ENCODE measurements at places on chromosomes 6 and 20. TPM values are rescaled to one million over a fixed set of nuclear protein-coding genes. Genes with fewer than 3 reads are reported as not detected.
A peak's percentile ranks its signal among the peaks of the same experiment; 100 is the strongest.

The PXDC1 gene
- total RNA-seq: 22.5 TPM

- H3K4me3 ChIP-seq: no peak overlapping the region
- H3K27me3 ChIP-seq: no peaks in the 10 kb centered on the region
- no peaks in the 10 kb centered on the region for H3K36me3 ChIP-seq
- H3K27ac ChIP-seq: no peak overlapping the region
- H3K4me1 ChIP-seq: no peaks in the 10 kb centered on the region
- DNase-seq: no peak
Measured at GRCh38 chr6:100678027-100678426, 203.1 kb downstream of the ASCC3 start.

The TREML2 gene
- total RNA-seq: 0.20 TPM

- no peak overlapping the region for H3K27ac ChIP-seq
- H3K4me3 ChIP-seq: no peak overlapping the region
- peaks cover 1% of the 10 kb centered on the region for H3K4me1 ChIP-seq
- no peak for DNase-seq
- H3K36me3 ChIP-seq: peaks cover 6% of the 10 kb centered on the region
Measured at GRCh38 chr20:58303547-58303946, 6.0 kb upstream of the RAB22A start.

- H3K27ac ChIP-seq: peak overlapping the region; percentile 48
- H3K27me3 ChIP-seq: no peaks in the 10 kb centered on the region
- no peak overlapping the region for H3K4me3 ChIP-seq
Measured at GRCh38 chr20:23133560-23133998, 47.5 kb upstream of the CD93 start.

- H3K27me3 ChIP-seq: no peaks in the 10 kb centered on the region
- H3K36me3 ChIP-seq: no peaks in the 10 kb centered on the region
- no peak overlapping the region for H3K27ac ChIP-seq
- no peak for DNase-seq
- H3K4me1 ChIP-seq: no peaks in the 10 kb centered on the region
Measured at GRCh38 chr20:60986506-60987156, 265.4 kb upstream of the CDH4 start.

The MMS22L gene
- 1.3 TPM for total RNA-seq

- DNase-seq: peak; percentile 93
- H3K36me3 ChIP-seq: no peaks in the 10 kb centered on the region
- peak overlapping the region; percentile 91 for H3K27ac ChIP-seq
- H3K4me3 ChIP-seq: no peak overlapping the region
- no peaks in the 10 kb centered on the region for H3K27me3 ChIP-seq
Measured at GRCh38 chr6:33589731-33590530, 9.9 kb upstream of the BAK1 start.

The COL11A2 gene
- 1.3 TPM for total RNA-seq

GRCh38 chr20:36591854-36592641 lies 13.5 kb upstream of the RAB5IF start:
- H3K27me3 ChIP-seq: no peaks in the 10 kb centered on the region
- no peak overlapping the region for H3K4me3 ChIP-seq
- no peak for DNase-seq
- H3K27ac ChIP-seq: no peak overlapping the region
- no peaks in the 10 kb centered on the region for H3K4me1 ChIP-seq

DNA sequence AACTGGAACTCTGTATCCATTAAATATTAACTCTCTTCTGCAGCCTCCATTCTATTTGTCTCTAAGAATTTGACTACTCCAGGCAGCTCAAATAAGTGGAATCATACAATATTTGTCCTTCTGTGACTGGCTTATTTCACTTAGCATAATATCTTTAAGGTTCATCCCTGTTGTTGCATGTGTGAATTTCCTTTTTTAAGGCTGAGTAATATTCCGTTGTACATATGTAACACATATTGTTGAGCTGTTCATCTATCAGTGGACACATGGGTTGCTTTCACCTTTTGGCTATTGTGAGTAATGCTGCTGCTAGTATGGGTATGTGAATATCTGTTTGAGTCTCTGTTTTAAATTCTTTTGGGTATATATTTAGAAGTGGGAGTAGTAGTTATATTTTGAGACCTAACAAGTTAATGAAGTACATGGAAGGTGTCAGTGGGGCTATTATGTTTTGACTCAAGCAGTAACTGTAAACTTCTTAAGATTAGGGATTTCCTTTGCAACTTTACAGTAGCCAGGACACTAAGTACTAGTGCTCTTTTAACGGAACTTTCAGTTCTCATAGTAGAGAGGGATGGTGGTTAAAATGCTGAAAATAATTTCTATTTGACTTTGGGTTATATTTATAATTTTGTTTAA lies 29.7 kb upstream of the TMEM217 start:
- DNase-seq: no peak
- peaks cover 85% of the 10 kb centered on the region for H3K36me3 ChIP-seq
- no peaks in the 10 kb centered on the region for H3K27me3 ChIP-seq
- peaks cover 26% of the 10 kb centered on the region for H3K4me1 ChIP-seq
- no peak overlapping the region for H3K27ac ChIP-seq

DNA sequence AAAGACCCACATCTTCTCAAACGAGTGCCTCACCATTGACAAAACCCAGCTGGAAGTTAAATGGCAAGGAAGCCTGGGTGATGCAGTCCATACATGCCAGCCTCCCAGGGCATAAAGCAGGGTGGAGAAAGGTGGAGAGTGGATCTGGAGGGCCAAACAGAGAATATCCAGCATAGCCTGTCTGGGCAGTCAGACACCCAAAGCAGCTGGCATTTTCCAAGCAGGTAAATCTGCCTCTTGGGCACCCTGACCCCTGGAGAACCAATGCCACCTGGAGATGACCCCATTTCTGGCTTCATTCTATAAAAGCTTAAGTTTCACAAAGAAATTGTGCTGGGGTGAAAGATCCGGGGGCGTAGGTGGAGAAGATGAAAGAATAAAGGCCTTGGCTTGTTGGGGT lies 5.1 kb upstream of the SRPK1 start:
- H3K4me3 ChIP-seq: no peak overlapping the region
- H3K4me1 ChIP-seq: peaks cover 9% of the 10 kb centered on the region
- no peaks in the 10 kb centered on the region for H3K27me3 ChIP-seq
- no peak for DNase-seq

GRCh38 chr20:35093267-35093884 lies 769 bp upstream of the TRPC4AP start:
- H3K27ac ChIP-seq: peak overlapping the region; percentile 96
- H3K36me3 ChIP-seq: peaks cover 8% of the 10 kb centered on the region
- no peak for DNase-seq
- no peaks in the 10 kb centered on the region for H3K27me3 ChIP-seq
- peaks cover 32% of the 10 kb centered on the region for H3K4me1 ChIP-seq

DNA sequence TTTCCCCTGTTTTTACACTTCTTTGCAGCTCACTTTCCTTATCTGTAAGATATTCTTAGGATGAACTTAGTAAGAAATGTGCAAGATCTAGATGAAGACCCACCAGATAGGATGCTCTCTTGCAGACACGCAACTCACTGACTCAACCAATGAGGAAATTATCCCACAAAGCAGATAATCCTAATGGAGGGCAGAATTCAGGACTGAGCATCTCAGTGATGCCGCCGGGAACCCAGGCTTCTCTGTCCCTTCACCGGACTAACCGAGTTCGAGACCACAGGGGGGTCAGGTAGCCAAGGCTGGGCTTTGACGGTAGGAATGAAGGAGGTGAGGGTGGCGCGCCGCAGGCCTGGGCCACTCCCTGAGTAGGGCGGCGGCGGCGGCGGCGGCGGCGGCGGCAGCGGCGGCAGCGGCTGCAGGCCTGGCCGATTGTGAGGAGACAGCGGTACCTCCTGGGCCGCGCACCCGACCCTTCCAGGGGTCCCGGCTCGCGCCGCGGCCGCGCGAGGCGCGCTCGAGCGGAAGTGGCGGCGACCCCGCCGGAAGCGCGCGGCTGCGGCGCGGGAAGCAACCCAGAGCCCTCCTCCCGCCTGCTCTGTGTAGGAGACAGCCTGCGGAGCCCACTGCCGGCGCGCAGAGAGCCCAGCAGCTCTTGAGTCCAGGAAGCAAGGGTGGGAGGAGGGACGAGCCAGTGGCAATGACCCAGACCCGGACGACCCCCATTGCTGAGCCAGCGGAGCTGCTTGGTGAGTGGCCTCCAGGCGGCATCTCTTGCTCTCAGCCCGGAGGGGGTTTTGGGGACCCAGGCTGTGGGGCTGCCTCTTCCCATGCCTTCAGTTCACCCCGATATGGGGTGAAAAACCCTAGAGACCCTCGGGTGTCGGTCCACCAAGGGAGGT lies at the start of gene KHDC1:
Gene KHDC1 (minus strand): TSS at position 526 of the 899 bp plus-strand sequence. CDS start 20,679 bp downstream, outside the sequence.
- H3K27me3 ChIP-seq: no peaks in the 10 kb centered on the region
- H3K27ac ChIP-seq: peak within 1 kb of the TSS; percentile 57
- H3K36me3 ChIP-seq: no peaks in the 10 kb centered on the region
- peak; percentile 40 for DNase-seq

DNA sequence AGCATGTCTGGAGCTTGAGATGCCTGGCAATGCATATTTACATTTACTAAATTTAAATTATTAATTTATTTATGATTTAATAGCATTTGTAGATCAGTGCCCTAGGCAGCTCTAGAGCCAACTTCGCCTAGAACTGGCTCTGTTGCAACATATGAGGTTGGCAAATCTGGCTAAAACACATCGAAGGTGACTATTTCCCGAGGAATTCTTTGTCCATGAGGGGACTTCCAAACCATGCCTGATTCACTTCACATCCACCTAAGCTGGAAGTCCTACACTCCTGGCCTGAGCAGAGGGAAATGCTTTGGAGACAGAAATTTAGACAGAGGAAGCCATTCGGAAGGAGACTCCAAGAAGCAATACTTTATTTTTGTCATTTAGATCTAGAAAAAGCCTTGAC lies 211.0 kb upstream of the ARG1 start:
- no peaks in the 10 kb centered on the region for H3K36me3 ChIP-seq
- no peaks in the 10 kb centered on the region for H3K27me3 ChIP-seq
- H3K27ac ChIP-seq: no peak overlapping the region
- no peaks in the 10 kb centered on the region for H3K4me1 ChIP-seq
- H3K4me3 ChIP-seq: no peak overlapping the region
- DNase-seq: no peak

DNA sequence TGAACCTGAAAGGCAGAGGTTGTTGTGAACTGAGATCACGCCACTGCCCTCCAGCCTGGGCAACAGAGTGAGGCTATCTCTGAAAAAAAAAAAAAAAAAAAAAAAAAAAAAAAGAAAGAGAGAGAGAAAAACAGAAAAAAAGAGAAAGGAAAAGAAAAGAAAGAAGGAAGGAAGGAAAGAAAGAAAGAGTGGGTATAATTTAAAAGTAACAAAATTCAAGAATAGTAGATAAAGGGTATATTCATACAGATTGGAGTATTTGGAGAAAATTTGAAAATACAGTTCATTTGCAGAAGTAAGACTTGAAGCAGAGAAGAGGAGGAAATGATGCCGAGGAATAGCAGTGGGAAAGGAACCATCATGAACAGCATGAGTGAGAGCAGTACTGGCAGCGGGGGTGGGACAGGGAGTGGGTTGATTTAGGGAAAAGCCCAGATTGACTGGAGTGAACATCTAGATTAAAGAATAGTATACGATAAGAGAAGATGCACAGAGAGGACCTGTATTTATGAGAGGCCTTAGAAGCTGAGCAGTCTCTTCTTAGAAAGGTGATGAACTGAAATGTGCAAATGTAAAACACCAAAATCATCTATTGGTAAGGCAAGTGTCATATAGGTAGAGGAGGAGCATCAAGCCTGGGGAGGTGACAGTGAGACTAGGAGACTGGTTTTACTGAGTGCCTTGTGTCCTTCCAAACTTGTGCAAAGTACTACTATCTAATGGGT lies 17.8 kb upstream of the HLA-DRB1 start:
- DNase-seq: no peak
- H3K4me1 ChIP-seq: no peaks in the 10 kb centered on the region
- H3K27ac ChIP-seq: no peak overlapping the region
- no peaks in the 10 kb centered on the region for H3K27me3 ChIP-seq
- H3K4me3 ChIP-seq: no peak overlapping the region

DNA sequence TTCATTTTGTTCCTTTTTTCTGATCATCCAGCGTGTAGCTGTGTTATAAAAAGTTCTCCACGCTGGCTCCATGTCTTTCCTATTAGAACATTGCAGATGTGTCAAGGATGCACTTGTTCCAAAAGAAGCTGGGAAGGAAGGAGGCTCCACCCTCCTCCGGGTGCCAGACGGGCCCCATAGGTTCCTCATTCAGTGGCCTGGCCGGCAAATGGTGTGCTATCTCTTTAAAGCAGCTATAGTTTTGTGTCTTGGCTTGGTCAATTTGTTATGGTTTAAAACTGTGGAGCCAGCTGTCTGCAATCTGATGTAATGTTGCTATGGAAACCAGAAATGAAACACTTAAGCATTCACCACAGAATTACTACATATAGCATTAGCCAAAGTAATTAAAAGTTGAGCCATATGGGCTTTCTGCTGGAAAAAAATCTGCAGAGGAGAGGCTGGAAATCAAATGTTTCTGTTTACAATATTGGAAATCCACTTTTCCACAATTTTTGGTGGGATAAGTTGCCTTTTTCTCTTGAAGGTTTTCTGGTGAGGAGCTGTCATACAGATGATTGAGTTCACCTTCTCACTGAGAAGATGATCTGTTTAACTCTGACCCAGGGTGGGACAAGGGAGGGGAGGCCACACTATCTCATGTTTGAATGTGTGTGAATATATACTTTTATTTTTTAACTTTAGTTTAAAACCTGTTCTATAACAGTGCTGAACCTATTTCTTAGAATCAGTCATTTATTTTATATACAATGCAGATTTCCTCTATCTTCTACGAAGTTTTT lies 167.4 kb downstream of the SASH1 start:
- no peaks in the 10 kb centered on the region for H3K27me3 ChIP-seq
- peaks cover 17% of the 10 kb centered on the region for H3K4me1 ChIP-seq
- H3K36me3 ChIP-seq: no peaks in the 10 kb centered on the region
- peak overlapping the region; percentile 33 for H3K27ac ChIP-seq

DNA sequence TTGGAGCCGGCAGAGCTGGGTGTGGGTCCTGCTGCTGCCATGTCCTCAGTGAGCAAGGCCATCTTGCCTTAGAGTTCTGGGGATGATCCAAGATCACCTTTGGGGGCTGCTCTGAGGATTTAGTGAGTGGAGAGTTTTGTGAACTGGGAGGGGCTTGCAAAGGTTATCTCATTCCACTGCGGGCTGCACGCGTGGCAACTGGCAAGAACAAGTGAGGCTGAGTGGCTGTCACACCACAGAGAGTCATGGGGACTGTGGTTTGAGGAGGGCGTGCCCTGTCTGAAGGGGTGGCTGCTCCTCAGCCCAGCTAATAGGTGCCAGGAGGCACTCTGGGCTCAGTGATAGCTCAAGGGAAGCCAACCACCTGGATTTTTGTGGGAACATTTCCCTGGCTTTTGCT lies 37.6 kb downstream of the TTLL9 start:
- no peaks in the 10 kb centered on the region for H3K4me1 ChIP-seq
- H3K27ac ChIP-seq: no peak overlapping the region
- no peaks in the 10 kb centered on the region for H3K27me3 ChIP-seq

The CGA gene
- total RNA-seq: not detected

- H3K4me3 ChIP-seq: no peak overlapping the region
- no peak for DNase-seq
- H3K27ac ChIP-seq: no peak overlapping the region
Measured at GRCh38 chr6:110554966-110555460, 78.6 kb upstream of the SLC22A16 start.

DNA sequence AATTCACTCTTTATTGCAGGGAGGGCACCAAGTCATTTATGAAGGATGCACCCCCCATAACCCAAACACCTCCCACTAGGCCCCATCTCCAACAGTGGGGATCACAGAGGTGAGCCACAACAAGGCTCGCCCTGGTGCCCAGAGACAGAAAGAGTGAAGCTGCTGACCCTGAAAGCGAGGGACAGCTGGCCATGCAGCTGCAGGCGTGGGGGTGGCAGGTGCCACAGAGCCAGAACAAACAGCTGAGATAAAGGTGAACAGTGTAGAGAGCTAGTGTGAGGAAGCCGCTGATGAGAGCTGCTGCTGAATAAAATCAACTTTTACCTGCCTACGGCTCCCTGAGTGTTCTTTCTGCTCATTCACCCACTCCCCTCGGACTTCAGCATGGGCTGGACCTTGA lies 18.8 kb upstream of the RGS17 start:
- H3K36me3 ChIP-seq: no peaks in the 10 kb centered on the region
- H3K27me3 ChIP-seq: no peaks in the 10 kb centered on the region
- DNase-seq: no peak
- no peak overlapping the region for H3K4me3 ChIP-seq
- no peak overlapping the region for H3K27ac ChIP-seq
- H3K4me1 ChIP-seq: no peaks in the 10 kb centered on the region

All from psoas muscle (tissue), 8 donors.